ENCODE measurements at places on chromosomes 1 and 21. TPM values are rescaled to one million over a fixed set of nuclear protein-coding genes. Genes with fewer than 3 reads are reported as not detected.

RIPK4 gene
- total RNA-seq = not detected

A3GALT2 gene
- not detected for total RNA-seq

- no peak for DNase-seq
Measured at GRCh38 chr1:115158181-115158580, 68.9 kb upstream of the TSPAN2 start.

GRCh38 chr21:14548779-14549178, 2.7 kb upstream of the SAMSN1 start:
- DNase-seq = no peak
